ENCODE measurements at places on chromosomes 4 and X. TPM values are rescaled to one million over a fixed set of nuclear protein-coding genes. Genes with fewer than 3 reads are reported as not detected.

P2RY10 gene
- total RNA-seq, result not detected

MTNR1A gene
- 1.4 TPM for total RNA-seq

DNA sequence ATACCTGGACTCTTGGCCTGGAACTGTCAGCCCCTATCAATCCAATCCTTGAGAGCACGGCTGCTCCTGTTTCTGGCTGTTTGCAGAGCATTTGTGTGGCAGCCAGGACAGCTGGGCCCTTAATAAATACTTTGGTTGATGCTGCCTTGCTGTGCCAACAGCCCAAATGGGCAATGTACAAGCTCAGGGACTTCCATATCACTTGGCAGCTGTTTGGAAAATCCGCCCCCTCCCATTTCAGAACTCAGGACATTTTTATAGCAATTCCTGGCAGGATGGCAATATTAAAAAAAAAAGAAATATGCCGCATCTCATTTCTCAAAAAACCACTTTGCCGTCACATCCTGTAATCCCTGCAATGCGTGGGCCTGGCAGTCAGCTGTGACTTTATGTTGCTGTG is 218.9 kb downstream of the HS3ST1 start:
- DNase-seq, result no peak
- no peaks in the 10 kb centered on the region for H3K4me1 ChIP-seq
- H3K36me3 ChIP-seq, result no peaks in the 10 kb centered on the region
- H3K27ac ChIP-seq, result no peak overlapping the region

- no peak overlapping the region for H3K27ac ChIP-seq
- DNase-seq, result no peak
- H3K27me3 ChIP-seq, result no peaks in the 10 kb centered on the region
- H3K36me3 ChIP-seq, result no peaks in the 10 kb centered on the region
- no peaks in the 10 kb centered on the region for H3K4me1 ChIP-seq
Observed at GRCh38 chr4:129821073-129821472, 725.1 kb downstream of the C4orf33 start.

PGRMC1 gene
- total RNA-seq, result 380 TPM

Measured in GM23338 (cell line).